ENCODE measurements at places on chromosomes 12 and 14. TPM values are rescaled to one million over a fixed set of nuclear protein-coding genes. Genes with fewer than 3 reads are reported as not detected.

The P2RX7 gene
- polyA plus RNA-seq = 2.4 TPM

The RTL1 gene
- 2.4 TPM for polyA plus RNA-seq

The CCDC197 gene
- polyA plus RNA-seq = not detected

DNA sequence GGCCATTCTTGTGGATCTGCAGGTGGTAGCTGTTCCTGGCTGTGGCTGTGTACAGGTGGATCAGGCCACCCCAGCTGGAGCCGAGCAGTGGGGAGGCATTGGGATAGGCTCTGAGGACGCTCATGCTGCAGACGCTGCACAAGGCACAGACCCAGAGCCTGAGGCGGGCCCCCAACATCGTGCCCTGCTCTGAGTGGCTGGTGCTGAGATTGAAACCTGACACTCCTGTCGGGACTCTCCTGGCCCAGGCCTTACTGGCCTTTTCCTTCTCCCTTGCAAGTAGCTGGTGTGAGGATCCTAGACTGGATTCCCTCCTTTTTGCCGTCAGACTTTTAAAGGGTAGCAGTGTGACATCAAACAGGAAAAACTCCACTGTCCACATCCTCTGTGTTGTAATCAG lies at the start of gene FGF23:
FGF23 (minus strand) TSS at position 308 of the 400 bp plus-strand sequence; CDS start at position 178, 130 bp downstream.
- peak; percentile 7 for DNase-seq

GRCh38 chr14:23478109-23478759 lies 8.7 kb downstream of the NGDN start:
- peak; percentile 41 for DNase-seq

DNA sequence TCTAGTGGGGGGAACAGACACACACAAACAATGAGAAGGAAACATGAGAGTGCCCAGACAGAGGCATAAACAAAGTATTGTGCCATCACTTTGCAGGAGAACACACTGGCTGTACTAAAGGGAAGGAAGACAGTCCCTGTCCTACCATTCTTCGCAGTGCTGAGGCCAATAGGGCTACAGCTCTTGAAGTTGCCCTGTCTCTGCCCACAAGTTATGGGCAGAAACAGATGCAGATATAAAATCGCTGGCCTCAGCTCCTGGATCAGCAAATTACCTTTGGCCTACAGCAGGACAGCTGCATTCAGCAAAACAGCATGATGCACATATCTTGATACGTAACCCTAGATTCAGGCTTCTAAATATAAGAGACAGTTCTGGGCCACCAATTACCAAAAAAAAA lies 23.0 kb upstream of the PRKAB1 start:
- DNase-seq = no peak

DNA sequence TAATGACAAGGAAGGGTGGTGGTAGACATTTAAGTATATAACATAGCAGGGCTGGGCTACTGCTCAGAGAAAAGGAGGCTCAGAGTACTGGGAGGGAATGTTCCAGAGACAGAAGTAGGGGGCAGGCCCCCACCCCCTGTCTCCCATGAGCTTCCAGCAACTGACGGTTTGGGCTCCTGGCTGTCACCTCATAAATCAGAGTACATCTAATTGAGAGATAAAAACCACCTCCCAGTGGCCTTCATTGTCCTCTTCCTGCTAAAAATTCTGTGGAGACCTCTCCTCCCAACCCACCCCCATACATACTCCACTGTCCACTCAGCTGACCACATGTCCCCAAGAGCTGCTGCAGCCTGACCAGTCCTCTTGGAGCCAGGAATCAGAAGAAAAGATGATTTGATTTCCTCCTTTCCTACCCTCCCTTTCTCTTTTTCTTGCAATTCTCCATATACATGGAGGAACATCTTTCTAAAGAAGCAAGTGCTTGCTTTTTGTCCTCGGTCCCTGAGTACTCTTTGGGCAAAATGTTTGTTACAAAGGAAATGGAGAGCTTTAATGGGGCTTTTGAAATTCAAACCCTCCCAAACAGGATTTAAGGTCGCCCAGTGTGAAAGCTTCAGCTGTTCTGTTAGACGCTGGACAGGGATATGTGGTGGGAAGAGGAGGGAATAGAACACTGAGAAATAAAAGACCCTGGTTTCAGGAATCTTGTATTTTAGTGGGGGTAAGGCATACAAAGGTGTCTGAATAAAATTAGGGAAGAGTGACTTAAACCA lies 16.4 kb upstream of the KCNA5 start:
- DNase-seq = no peak

DNA sequence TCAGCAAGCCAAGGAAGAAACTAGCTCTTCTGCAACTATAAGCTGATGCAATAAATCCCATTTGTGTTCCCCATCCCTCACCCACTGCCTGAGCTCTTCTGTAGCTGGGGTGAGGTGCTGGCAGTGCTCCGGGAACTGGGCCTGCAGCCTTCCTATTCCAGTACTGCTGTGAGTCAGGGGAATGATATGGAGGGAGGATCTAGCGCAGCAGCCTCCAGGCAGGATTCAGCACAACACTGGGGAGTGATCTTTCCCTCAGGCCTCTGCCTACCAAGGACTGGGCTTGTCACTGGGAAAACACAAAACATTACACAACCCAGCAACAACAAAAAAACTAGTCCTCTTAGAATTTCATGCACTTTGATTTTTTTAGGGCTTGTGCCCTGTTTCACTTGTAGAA lies 58.7 kb downstream of the ST8SIA1 start:
- DNase-seq = no peak
